ENCODE measurements at places on chromosomes 3 and 15.

GRCh38 chr3:15592968-15593367 lies 8.4 kb downstream of the HACL1 start:
- DNase-seq = no peak

GRCh38 chr3:128187495-128187894 lies 34.2 kb downstream of the EEFSEC start:
- no peak for DNase-seq

GRCh38 chr3:175150812-175151401 lies 291.8 kb downstream of the NAALADL2 start:
- peak; percentile 26 for DNase-seq

- DNase-seq = no peak
Observed at GRCh38 chr3:46091046-46091445, 63.8 kb upstream of the XCR1 start.

GRCh38 chr3:28252001-28252431 lies 10.6 kb downstream of the CMC1 start:
- DNase-seq = no peak

DNA sequence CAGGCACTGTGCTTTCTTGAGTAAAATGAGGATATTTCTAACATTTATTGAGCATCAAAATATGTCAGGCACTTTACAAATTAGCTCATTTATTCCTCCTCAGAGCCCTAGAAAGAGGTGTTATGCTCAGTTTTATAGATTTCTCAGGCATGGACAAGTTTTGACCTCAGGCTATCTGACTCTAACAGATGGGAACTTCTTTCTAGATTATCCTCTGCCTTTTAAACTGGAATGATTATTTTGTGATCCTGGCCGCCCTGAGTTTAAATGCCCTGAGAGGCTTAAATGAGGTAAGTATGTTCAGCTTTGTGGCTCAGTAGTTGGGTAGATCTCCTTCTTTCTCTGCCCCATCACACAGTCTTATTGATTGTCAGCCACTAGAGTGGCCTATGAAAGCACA lies 32.3 kb upstream of the ATP1B3 start:
- DNase-seq = no peak
